ENCODE measurements at places on chromosomes 4 and X. TPM values are rescaled to one million over a fixed set of nuclear protein-coding genes. Genes with fewer than 3 reads are reported as not detected.

Gene NLGN4X
- 0.66 TPM for total RNA-seq

- no peaks in the 10 kb centered on the region for H3K27me3 ChIP-seq
- no peak overlapping the region for H3K4me3 ChIP-seq
- no peak for DNase-seq
- peaks cover 4% of the 10 kb centered on the region for H3K4me1 ChIP-seq
- H3K36me3 ChIP-seq: no peaks in the 10 kb centered on the region
Measured at GRCh38 chrX:55161581-55161980, 58.6 kb upstream of the PAGE5 start.

- H3K27ac ChIP-seq: no peak overlapping the region
- no peaks in the 10 kb centered on the region for H3K4me1 ChIP-seq
- DNase-seq: no peak
- H3K27me3 ChIP-seq: no peaks in the 10 kb centered on the region
- no peaks in the 10 kb centered on the region for H3K36me3 ChIP-seq
- no peak overlapping the region for H3K4me3 ChIP-seq
Measured at GRCh38 chrX:44456685-44457084, 86.0 kb downstream of the FUNDC1 start.

Gene CSN1S1
- 2.3 TPM for total RNA-seq

Gene KCNE5
- not detected for total RNA-seq

DNA sequence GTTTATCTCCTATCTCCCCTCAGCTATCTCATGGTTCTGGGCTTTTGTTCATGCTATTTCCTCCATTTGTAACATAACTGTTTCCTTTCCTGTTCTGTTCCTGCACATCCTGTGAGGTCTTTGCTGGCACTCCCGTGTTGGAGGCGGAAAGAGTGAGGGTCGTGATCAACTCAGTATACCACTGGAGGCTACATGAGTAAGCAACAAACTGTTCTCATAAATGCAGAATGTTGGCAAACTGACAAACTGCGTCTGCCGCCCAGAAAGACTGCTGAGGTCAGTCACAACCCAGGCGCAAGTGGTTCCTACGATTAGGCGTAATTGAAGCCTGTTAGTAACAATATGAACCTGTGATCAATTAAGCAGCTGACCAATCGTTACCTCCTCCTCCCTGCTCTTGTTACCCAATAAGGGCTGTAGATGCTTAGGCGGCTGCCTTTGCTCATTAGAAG, 48.8 kb downstream of the C4orf33 start:
- H3K27me3 ChIP-seq: no peaks in the 10 kb centered on the region
- H3K27ac ChIP-seq: no peak overlapping the region
- DNase-seq: no peak
- H3K4me3 ChIP-seq: no peak overlapping the region
- H3K4me1 ChIP-seq: no peaks in the 10 kb centered on the region

Gene HPGD
- total RNA-seq: 9.1 TPM

Gene MAOB
- total RNA-seq: 5.7 TPM

GRCh38 chrX:6228720-6229119, at the start of gene NLGN4X:
TSS of gene NLGN4X (minus strand) at chrX:6228867. CDS start at chrX:6151466, 77,401 bp downstream.
- H3K36me3 ChIP-seq: no peaks in the 10 kb centered on the region
- no peak within 1 kb of the TSS for H3K27ac ChIP-seq
- H3K4me1 ChIP-seq: peaks cover 13% of the 10 kb centered on the region
- H3K27me3 ChIP-seq: no peaks in the 10 kb centered on the region
- DNase-seq: no peak

Gene GALNTL6
- 0.26 TPM for total RNA-seq

GRCh38 chr4:57426779-57427395, 316.7 kb upstream of the IGFBP7 start:
- peak; percentile 61 for DNase-seq
- H3K4me1 ChIP-seq: peaks cover 8% of the 10 kb centered on the region
- no peaks in the 10 kb centered on the region for H3K36me3 ChIP-seq
- no peaks in the 10 kb centered on the region for H3K27me3 ChIP-seq
- no peak overlapping the region for H3K4me3 ChIP-seq
- no peak overlapping the region for H3K27ac ChIP-seq

Data from body of pancreas (tissue), 4 donors.